ENCODE measurements at places on chromosomes 4 and X.

GRCh38 chr4:129246910-129247461, 151.0 kb downstream of the C4orf33 start:
- DNase-seq: no peak

DNA sequence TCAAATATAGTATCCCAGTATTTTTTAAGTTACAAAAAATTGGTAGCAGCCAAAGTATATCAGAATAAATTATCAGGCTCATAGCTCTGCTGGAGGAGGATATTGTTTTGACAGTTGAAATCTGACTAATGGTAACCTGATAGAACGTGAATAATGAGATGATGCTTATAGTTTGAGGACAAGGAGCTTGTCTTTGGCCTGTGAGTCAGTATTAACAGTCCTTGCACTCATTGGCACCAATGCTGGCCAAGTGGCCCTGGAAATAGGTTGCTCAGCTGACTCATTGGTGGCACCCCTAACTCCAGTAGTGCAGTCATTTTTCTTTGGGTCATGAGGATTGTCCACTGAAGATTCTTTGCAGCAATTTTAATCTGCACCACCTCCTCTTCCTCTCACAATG, 203.3 kb upstream of the JADE1 start:
- no peak for DNase-seq

- DNase-seq: no peak
Measured at GRCh38 chr4:185404031-185404430, 7.4 kb downstream of the ANKRD37 start.

GRCh38 chr4:4695497-4695896, 153.6 kb upstream of the STX18 start:
- no peak for DNase-seq

DNA sequence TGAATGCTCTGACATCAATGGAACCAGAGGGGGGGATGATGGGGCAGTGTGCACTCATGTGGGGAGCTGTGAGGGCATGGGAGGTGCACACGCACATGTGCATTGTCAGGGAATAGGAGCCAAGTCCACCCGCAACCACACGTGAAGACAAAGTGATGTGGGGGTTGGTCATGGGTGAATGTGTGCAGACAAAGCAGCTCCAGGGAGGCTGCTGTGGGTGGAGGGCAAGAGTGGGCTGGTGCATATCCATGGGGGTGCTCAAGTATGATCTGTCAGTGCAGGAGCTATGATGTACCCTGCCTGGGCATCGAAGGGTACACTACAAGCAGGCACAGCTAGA, 301.9 kb downstream of the TEX13C start:
- DNase-seq: no peak

DNA sequence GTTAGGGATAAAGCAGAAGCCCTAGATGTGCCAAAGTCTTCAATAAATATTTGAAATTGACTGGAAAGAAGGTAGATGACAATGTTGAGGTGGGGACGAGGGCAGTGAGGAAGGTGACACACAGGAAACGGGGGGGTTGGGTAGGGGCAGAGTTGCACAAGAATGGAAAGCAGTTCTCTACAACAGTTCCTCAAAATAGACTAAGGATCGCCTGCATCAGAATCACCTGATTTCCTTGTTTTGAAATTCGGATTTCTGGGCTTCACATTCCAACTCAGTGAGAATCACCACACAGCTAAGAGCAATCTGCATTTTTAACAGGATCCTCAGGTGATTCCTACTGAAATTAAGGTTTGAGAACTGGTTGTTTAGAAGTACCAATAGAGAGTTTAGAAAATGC, 70.6 kb downstream of the ARFIP1 start:
- no peak for DNase-seq

GRCh38 chr4:144179152-144179739, 38.7 kb upstream of the GYPA start:
- DNase-seq: no peak

- no peak for DNase-seq
Measured at GRCh38 chr4:26789208-26789607, 71.4 kb upstream of the STIM2 start.

DNA sequence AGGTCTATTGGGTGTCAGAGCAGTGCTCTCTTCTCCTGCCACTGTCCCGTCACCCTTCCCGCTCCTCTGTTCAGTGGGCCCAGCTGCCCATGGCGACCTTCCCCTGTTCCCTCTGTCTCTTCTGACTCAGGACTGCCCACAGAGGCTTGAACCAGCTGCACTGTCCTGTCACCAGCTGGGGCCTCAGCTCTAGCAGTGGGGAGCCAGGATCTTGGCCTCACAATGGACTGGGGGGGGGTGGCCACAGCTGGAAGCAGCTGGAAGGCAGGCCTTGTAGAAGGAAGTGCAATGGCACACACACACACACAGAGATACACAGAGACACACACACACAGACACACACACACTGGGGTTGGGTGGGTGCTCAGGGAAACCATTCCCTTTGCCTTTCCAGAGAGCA, 114.0 kb upstream of the PJA1 start:
- no peak for DNase-seq

DNA sequence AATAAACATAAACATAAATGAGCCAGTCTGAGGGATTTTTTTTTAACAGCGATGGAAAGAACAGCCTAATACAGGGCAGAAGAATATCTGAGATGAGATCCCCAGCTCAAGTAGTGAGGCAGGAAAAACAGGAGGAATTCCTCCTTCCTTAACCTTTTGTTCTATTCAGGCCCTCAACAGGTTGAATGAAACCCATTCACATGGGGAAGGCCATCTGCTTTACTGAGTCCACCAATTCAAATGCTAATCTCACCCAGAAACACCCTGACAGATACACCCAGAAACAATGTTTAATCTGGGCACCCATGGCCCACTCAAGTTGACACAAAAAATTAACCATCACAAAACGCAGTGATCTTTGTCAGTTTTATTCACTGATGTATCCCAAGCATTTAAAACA, 45.5 kb downstream of the SMIM31 start:
- DNase-seq: no peak

GRCh38 chrX:48711929-48712505, 15.5 kb downstream of the SUV39H1 start:
- no peak for DNase-seq

GRCh38 chr4:88965053-88965452, 91.9 kb downstream of the FAM13A start:
- DNase-seq: no peak

DNA sequence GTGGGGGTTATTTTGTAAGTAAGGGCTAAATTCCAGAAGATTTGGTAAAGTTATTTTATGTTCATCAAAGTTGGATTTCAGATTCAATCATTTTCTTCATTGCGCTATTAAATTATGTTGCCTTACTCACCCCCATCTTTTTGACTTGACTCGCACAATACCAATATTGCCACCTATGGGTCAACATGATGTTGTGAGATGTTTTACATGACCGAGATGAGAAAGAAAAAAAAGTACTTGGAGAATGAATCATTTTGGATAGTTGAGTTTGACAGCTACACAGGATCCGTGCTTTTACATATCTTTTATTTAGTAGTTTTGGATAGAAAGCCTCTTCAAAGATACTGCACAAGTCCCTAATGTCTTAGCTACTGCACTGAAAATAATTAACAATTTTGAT, 224.2 kb upstream of the EMCN start:
- DNase-seq: no peak

DNA sequence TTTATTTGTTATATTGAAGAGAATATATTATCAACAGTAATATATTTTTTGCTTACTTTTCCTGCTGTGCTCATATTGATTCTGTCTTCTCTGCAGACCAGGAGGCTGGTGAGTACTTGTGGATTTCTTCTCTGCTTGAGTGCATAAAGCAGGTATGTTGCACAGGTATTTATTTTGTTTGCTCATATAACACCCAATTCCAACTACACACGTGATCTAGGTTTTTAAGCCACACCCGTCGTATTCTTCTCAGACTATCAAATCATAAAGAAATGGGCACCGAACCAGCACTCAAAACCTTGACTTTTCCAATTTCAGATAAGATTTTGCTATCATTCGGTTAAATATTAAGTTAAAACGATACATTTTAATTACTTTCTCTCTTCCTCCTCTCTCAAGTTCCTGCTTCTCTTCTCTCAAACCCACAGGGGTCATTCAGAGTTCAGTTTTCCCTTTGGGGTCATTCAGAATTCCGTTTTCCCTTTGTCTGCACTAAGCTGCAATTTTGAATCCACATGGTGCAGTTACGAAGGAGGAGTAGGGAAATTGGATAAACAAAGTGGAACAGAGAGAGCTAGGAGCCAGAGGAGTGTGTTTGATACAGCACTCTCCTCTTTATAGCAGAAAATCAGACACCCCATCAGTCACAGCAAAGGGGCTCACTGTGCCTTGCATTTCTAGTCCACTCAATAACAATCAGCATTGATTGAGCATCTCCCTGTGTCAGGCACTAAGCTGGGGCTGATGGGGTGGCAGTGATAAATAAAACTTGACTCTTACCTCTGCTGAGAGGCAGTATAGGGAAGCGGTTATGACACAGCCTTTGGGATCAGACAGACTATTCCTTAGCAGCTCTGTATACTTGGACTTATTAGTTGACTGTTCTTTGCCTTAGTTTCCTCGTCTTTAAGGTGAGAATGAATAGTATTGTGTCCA, at the start of gene ADH1C:
TSS of gene ADH1C (minus strand) at position 145 of the 936 bp plus-strand sequence. CDS start at position 74, 71 bp downstream.
- DNase-seq: no peak

DNA sequence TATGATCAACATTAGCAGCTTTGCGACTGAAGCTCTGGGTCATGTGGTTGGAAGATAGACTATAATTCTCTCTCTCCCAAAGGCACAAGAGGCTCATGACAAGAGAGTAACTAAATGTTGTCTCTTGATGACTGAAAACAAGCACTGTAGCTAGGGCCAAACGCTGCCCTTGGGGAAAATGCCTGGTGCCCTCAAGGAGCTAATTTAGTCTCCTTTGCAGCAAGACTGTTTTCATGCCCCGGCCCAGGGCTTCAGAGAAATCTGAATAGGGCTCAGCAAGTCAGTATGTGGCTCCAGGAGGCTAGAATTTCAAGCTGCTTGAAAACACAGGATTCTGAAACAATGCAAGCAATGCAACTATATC, 411.9 kb downstream of the GPAT3 start:
- DNase-seq: no peak

DNA sequence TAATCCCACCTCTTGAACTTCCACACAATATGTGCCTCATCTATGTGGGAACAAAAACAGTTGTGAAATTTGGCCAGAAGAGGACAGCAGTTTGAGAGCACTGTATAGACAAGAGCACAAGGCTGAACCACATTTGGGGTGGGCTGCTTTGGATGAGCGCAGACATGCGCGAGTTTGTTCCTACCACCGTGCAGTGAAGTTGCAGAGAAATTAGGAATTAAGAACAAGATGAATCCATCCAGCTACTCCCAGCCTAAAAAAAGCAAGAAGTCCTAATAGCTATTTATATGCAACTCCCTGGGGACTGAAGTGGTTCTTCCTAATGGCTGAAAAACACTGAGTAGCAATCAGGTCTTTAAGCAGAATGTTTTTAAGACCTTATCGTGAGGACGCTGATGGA, 1.0 kb downstream of the GAB3 start:
- no peak for DNase-seq

GRCh38 chrX:111649638-111650037, 31.3 kb upstream of the ALG13 start:
- no peak for DNase-seq

- no peak for DNase-seq
Measured at GRCh38 chr4:98510340-98510739, 148.1 kb downstream of the TSPAN5 start.

DNA sequence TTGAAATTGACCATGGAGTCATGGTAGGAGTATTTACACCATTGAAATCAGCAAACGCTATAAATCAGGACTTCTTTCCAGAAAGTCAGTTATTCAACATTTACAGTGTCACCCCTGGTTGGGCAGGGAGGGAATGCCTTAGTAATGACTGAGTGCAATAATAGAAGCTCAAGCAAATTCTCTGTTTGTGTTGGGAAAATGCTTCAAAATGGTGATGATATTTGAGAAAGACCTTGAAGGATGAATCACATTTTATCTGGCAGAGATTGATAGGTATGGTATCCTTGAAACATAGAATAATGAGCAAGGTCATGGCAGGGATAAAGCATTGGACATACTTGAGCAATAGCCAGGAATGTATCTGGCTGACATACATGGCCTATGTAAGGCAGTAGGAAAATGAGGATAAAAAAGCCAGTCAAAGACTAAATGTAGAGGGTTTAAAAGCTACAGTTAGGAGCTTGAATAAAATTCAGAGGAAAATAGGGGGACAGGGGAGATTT, 248.7 kb downstream of the FMR1NB start:
- no peak for DNase-seq

GRCh38 chr4:23993373-23993772, 103.5 kb upstream of the PPARGC1A start:
- no peak for DNase-seq

DNA sequence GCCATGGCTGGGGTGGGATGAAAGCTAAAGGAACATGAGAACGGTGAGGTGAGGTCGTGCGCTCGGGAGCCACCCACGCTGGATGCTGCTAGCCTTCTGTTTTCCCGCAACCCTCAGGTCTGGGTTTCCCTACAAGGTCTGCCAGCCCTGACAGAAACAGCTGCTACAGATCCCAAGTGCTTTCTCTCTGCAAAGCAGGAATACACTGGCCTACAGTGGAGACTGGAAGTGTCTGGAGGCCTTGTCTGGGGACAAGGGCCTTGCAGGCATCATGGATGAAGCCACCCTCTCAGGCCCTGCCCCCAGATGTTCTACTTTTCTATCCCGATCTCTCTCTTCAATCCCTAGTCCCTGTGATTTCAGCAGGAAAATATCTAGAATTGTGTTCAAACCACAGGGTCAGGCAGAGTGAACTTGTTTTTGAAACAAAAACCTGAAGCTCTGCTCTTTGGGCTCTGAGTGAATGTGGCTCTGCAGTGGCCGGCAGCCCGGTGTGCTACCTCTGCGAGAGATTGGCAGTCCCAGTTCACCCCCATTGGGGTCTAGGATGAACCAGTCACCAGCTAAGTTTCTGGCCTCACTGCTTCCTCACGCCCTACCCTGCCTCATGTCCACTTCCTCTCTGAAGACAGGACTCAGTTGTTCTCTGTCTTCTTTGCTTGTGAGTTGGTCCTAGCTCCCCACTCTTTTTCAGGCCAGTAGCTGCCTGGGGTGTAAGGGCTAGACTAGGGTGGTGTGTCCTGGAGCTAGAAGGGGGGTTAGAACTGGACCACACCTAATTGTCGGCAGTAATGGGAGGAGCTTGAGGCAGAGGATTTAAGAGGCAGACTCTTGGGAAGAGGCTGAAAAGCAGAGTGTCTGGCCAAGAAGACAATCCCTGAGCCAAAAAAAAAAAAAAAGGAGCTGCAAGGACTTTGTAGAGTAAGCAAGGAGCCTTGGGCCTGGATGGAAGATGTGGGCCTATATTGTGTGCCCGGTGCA, 89.6 kb downstream of the RTL5 start:
- DNase-seq: no peak

Data from activated naive CD8-positive, alpha-beta T cell treated with anti-CD3 and anti-CD28 coated beads, Interleukin-2, amount 50 U/mL, for 16 hours (primary cell).